Stimulated activated CD4-positive, alpha-beta T cell treated with anti-CD3 and anti-CD28 coated beads, TNF-alpha, amount 100 ng/mL, for 1 hour (primary cell): ENCODE measurements at places on chromosomes 12 and 14.

- DNase-seq, result no peak
Observed at GRCh38 chr12:50099302-50100008, 4.4 kb upstream of the GPD1 start.

GRCh38 chr12:103571286-103571685 lies 15.8 kb upstream of the STAB2 start:
- no peak for DNase-seq

DNA sequence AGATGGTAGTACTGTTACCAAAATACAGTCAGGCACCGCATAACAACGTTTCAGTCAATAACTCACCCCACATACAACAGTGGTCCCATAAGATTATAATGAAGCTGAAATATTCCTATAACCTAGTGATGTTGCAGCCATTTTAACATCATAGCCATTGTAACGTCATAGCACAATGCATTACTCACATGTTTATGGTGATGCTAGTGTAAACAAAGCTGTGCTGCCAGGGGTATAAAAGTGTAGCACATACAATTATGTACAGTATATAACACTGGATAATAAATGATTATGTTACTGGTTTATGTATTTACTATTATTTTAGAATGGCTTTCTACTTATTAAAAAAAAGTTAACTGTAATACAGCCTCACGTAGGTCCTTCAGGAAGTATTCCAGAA lies 37.0 kb downstream of the GPR137C start:
- DNase-seq, result no peak

- DNase-seq, result no peak
Observed at GRCh38 chr12:3241621-3242020, 164.4 kb downstream of the TSPAN9 start.

DNA sequence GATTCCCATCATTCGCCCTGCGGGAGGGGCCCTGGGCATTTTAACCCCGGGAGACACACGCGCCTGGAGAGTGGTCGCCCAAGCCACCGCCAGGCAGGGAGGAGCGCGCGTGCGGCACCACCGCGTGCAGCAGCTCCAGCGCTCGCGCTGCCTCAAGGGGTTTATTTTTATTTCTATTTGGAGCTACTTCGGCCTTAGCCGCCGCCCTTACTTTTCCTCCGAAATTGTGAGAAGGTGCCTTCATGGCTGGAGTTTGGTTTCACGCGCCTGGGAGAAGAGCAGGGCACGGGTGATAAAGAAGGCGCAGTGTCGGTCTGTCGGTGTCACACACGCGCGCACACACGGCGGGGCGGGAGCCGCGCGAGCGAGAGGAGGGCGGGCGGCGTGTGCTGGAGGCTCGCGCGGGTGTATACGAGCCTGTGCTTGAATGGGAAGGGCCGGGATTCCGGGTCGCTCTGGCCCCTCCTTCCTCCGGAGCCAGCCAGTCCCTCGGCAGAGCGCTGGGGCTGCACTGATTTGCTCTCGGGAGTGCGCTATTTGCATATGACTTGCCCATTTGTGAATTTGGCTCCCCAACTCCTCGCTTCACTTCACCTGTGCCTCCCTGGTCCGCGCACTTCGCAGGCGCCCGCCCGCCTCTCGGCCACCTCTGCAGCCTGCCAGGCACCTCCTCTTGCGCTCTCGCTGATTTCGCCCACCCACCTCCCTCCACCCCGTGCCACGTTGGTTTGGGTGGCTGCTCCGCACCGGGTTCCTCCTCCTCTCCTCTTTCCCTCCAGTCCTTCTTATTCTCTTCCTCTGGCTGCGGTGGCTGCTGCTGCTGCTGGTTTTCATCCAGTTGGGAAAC lies 932.3 kb downstream of the DIO2 start:
- DNase-seq, result no peak

- DNase-seq, result no peak
Observed at GRCh38 chr12:26869908-26870459, 37.0 kb upstream of the ITPR2 start.

DNA sequence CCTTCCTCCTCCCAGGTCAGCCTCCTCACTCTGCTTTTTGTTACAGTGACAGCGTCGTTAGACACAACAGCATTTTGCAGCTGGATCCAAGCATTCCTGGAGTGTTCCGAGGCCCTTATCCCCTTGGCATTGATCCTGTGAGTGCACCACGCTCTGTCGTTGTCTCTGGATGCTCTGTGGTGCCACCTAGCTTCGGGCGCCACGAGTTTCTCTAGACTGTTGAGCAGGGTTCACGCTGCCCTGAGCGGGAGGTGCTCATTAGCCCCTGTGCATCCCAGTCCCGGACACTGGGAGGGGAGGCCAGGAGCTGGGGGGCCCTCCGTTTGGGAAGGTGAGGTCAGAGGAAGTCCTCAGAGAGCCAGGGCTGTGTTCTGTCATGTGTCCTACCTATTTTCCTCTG lies 17.3 kb upstream of the DNAH10 start:
- DNase-seq, result no peak
